ENCODE measurements at places on chromosomes 16 and 17.

GRCh38 chr17:31673076-31673475 is 186.0 kb downstream of the COPRS start:
- DNase-seq = no peak

GRCh38 chr17:51491416-51491815 is 231.1 kb downstream of the UTP18 start:
- no peak for DNase-seq

DNA sequence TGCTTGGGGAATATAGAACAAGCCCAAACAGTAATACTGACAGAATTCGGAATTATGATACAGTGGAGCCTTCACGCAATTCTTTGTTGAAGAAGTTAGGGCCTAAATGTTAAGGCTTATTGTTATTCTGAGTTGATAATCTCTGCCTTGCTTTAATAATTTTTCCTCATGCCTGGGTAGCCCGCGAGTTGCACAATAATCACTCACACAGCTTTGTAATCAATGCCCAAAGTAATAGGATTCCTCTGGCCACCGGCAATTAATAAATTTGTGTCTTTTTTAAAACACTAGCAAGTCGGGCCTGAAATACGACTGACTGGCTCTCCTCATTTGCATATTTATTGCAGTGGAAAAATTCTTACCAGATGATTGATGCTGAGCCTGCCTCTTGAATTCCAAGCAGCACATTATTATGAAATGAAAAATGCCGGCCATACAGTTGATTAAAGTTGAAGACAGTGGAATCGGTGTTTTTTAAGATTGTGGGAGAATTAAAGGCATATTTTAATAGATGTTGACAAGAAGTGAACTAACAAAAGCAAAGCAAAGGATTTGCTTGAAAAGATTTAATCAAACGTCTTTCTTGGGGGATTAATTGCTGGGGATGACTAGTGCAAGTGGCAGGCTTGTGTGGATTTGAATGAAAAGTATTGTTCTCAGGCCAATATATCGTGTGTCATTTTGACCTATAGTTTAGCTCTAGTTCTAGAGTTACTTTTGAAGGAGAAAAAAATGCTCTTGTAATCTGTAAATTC is 30.2 kb downstream of the AATF start:
- DNase-seq = no peak

- no peak for DNase-seq
These were observed 33.1 kb downstream of the DNAH3 start for GRCh38 chr16:21117567-21117966.

- DNase-seq = no peak
These were observed 18.0 kb downstream of the GRB7 start for GRCh38 chr17:39755554-39756379.

DNA sequence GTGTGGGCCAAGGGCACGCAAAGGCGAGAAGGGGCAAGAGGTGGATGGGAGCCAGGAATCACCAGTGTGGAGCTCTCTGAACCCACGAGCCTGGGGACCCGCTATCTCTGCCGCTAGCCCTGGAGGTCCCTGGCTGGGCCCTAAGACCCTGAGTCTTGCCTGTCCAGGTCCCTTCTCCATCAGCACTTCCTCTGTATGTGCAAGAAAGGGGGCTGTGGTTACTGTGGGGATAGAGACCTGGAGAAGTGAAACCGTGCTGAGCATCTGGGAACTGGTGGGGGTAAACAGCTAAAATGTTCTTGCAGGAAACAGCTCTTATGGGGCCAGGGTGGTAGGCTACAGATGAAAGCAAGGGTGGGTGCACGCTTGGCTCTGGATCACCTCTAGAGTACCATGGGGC is 3.1 kb downstream of the SPNS3 start:
- DNase-seq = no peak

DNA sequence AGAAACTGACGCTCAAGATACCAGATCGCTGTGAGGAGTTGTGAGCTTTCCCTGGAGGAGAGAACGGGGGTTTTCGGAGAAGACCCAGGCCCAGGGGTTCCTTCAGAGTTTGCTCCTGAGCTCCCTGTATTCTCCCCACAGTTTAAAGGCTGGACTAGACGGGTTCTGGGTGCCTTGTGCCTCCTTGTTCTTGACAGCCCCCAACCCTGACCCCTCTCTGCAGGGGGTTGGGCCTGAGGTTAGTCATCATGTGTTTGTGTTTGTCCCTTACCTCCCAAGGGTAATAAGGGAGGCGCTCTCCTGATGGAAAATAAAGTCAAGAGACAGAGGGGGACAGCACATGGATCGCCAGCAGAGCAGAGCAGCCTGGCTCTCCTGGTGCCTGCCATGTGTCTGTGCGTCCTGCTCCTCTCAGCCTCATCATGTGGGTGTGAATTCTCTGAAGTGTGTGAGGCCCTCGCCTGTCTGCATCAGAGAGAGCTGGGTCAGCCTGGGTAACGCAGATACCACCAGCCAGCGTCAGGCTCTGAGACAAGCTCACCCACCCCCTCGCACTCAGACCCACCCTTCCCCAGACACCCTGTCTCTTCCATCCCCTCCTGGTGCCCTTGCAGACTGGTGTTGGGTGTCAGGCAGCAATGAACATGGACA is 8.7 kb downstream of the HEXIM2 start:
- DNase-seq = no peak

- DNase-seq = no peak
These were observed 101.1 kb downstream of the CMIP start for GRCh38 chr16:81545470-81546250.

GRCh38 chr17:55845385-55845784 is 94.5 kb downstream of the PCTP start:
- peak; percentile 38 for DNase-seq

GRCh38 chr17:80704381-80704819 is 159.8 kb downstream of the RPTOR start:
- DNase-seq = no peak

DNA sequence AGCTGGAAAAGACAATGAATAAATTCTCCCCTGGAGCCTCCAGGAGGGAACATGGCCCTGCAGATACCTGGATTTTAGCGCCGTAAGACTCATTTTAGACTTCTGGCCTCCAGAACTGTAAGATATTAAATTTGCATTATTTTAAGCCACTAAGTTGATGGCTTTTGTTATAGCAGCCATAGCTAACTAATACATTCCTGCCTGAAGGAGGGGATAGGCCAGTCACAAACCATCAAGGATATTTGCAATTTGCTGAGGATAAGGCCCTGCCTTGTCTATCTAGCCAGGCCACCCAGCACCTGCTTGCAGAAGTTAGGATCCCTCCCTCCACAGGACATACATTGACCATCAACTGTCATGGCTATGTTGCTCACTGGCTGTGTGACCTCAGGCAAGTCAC is 4.9 kb upstream of the KCNG4 start:
- DNase-seq = no peak

DNA sequence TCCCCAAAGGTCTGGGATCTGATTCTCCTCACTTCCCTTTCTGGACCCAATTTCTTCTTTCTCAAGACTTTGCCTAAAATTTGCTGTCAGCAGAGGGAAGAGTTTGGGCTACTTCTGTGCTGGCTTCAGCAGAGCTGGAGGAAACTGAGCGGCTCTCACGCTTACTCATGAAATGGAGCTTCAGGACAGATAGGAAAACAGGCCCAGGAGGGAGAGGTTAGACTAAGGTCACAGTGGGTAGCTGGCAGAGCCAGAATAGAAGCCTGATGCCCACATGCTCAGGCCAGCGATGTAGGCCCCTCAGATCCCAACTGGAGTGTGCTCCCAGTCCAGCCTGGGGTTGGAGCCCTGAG is 593 bp downstream of the SLC38A7 start:
- DNase-seq = no peak

- no peak for DNase-seq
These were observed 179.4 kb downstream of the BANP start for GRCh38 chr16:88130681-88131080.

- peak; percentile 76 for DNase-seq
These were observed 8.2 kb downstream of the ARL4D start for GRCh38 chr17:43406676-43407645.

DNA sequence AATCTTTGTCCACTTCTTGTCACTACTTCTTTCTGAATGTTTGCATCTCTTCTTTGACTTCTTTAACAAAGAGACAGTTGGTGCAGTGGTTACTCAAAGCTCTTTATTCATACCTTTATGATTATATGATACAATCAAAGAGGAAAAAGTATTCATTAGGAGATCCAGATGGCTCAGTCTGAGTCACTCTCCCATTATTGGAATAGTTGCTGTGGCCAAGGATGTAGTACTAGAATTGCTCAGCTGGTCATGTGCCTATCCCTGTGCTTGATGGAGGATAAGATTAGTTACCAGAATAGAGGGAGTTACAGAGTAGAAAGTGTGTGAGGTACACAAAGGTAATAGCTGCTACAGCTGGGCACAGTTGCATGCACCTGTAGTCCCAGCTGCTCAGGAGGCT is 18.3 kb downstream of the BCAS3 start:
- DNase-seq = no peak

GRCh38 chr16:6558126-6558525 is 774.5 kb upstream of the RBFOX1 start:
- DNase-seq = no peak

DNA sequence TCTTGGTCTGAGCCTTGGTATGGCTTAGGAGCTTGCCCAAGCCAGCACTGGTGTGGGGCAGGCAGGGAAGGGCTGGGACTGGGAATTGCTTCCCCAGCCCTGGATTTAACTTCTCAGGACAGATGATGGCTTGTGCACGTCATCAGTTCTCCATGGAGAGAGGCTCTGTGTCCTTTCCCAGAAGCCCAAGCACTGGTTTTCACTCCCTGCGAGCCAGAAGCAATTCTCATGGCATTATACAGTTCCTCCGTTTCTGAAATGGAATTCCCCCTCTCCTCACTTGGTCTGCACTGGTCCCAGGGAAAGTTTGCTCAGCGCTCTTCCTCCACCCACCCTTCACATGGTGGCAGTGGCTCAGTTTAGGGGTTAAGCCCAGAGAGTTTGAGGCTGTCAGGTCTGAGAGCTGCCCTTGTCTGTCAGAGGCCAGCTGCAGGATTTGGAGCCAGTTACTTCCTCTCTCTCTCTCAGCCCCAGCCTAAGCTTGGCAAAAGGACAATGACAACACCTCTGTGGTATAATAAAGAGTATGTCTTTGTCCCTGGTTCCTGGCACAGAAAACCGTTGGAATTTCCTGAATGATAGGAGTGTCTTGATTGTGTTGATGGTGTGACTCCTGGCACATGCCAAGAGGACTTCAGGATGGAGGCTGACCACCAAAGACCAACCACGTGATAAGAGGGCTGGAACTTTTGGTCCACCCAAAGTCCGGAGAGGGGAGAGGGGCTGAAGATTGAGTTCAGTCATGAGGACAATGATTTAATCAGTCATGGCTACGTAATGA is 219.6 kb upstream of the TNRC6C start:
- DNase-seq = no peak

- DNase-seq = peak; percentile 79
These were observed 34.2 kb upstream of the ACSM2B start for GRCh38 chr16:20610211-20610891.

- DNase-seq = no peak
These were observed 1020.7 kb upstream of the GOT2 start for GRCh38 chr16:59754854-59755253.

DNA sequence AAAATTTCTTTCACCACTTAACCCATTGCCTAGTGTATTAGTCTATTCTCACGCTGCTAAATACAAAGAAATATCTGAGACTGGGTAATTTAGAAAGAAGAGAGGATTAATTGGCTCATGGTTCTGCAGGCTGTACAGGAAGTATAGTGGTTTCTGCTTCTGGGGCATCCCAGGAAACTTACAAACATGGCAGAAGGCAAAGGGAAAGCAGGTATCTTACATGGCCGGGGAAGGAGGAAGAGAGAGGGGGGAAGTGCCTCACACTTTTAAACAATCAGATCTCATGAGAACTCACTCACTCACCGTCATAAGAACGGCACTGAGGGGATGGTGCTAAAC is 931.4 kb upstream of the SOX9 start:
- no peak for DNase-seq

GRCh38 chr17:64185101-64185500 is 55.2 kb upstream of the ERN1 start:
- no peak for DNase-seq

- peak; percentile 35 for DNase-seq
These were observed 14.8 kb downstream of the PLD6 start for GRCh38 chr17:17191346-17191792.

GRCh38 chr17:73643852-73644144 is 447 bp downstream of the SDK2 start:
- no peak for DNase-seq

DNA sequence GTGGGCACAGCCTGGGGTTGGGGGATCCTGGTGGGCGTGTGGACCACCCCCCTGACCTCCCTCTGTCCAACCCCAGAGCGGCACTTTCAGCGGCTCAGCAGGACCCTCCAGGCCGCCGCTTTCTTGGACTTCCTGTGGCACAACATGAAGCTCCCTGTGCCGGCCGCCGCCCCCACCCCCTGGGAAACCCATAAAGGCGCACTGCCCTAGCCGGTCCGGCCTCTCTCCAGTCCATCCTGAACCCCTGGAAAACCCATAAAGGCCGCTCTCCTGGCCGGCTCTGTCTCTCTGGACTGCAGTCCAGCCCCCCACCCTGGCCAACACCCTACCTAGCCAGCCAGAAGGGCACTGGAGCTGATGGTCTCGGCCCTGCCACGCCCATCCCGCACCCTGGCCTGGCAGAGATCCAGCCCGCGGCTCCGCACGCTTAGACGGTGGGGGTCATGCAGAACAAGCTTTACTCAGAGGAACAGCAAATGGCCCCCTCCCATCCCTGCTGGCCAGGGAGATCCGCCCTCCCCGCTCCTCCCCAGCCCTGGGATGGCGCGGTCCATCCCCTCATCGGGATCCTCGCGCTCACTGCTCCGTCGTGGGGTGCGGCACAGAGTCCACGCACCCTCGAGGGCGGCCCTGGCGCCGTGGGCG is 2.7 kb downstream of the NOXO1 start:
- DNase-seq = no peak

Data from thyroid gland (tissue), 4 donors.